ENCODE measurements at places on chromosomes 4 and X.

- DNase-seq: no peak
Measured at GRCh38 chr4:5563856-5564255, 144.5 kb downstream of the EVC2 start.

DNA sequence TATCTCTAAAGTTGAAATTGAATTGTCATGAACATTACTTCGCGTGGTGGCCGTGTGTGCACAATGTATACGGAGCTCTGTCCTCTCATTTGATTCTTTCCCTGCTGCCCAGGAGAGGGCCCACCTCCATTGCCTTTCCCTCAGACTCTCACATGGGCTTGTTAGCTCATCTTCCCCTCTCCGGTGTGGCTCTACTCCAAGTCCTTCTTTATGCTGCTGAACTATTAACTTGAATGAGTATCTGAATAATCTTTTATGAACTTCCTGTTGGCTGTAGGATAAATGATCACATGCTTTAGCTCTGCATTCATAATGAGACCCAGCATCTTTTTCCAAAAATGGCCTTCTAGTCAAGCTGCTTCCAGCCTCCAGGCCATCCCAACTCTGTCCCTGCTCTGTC lies 68.8 kb upstream of the CLNK start:
- no peak for DNase-seq

GRCh38 chrX:66489339-66489738 lies 149.5 kb downstream of the EDA2R start:
- no peak for DNase-seq

DNA sequence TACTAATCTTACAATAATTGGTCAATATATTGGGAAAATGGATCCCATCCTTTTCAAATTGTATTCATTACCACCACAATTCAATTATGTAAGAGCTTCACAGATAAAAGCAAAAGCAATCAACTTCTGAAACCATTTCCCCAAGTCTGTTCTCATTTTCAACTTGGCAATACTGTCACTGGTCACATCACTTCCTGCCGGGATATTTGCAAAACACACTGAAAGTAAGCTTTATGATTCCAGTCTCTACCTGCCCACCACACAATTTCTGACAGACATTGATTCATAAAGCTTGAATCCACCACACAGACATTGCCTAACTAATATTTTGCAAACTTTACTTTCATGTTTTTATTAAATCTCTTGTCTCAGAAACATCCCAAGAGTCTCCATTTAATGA lies 53.6 kb downstream of the LIN54 start:
- no peak for DNase-seq

GRCh38 chr4:150332961-150333360 lies 249.0 kb upstream of the MAB21L2 start:
- DNase-seq: no peak

- no peak for DNase-seq
Measured at GRCh38 chrX:1094566-1095333, 117.7 kb downstream of the CRLF2 start.

DNA sequence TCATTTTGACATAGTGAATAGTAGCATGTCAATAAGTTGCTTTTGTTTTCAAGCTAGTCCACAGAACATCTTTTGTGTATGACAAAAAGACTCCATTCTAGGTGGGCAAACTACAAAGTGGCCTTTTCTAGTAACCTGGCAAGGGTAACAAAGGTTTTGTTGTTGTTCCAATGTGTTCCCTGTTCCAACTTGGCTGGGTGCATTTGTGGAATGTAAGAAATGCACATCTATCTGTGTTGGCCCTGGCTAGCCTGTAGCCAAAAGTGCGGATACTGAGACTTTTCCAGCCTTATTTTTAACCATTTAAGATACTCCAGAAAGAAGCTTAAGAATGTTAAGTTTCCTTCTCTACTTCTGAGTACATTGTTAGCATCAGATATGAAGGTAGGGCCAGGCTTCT lies 118.7 kb upstream of the CHRDL1 start:
- DNase-seq: peak; percentile 1

GRCh38 chr4:93605163-93605562 lies 223.4 kb upstream of the ATOH1 start:
- DNase-seq: no peak

DNA sequence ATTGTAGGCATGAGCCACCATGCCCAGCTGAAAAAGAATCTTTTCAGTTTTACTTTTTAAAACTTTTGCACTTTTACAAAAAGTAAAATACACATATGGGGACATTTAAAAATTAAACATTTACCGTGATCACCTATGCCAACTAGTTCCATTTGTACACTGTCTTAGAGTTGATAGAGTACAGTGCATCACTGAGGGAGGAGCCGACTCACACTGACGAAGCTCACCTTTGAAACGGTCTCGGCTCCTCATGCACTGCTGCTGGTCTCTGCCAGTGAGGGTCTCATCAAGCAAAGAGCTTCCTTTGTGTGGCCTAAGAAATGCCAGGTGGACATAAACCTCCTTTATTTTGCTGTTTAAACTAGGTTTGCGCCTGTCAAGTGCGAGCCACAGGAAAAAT lies 50.0 kb downstream of the GRK4 start:
- DNase-seq: no peak

DNA sequence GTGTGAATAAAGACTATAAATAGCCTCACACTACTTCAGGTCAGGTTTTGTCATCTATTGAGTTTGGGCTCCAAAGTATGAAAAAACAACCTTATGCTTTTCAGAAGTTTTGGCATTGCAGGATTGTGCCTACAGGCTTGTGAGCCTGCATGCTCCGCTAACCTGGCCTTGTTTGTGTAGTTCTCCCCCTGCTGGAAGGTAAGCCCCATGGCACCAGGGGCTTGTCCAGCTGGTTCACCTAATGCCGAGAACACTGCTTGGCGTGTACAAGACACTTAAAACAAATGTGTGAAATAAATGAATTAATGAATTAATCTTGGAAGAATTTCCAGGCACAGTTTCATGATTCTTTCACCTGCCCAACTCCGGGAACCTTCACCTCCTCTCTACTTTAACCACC lies 1.8 kb upstream of the HSD17B10 start:
- peak; percentile 69 for DNase-seq

- DNase-seq: no peak
Measured at GRCh38 chr4:156830351-156830750, 141.2 kb downstream of the PDGFC start.

DNA sequence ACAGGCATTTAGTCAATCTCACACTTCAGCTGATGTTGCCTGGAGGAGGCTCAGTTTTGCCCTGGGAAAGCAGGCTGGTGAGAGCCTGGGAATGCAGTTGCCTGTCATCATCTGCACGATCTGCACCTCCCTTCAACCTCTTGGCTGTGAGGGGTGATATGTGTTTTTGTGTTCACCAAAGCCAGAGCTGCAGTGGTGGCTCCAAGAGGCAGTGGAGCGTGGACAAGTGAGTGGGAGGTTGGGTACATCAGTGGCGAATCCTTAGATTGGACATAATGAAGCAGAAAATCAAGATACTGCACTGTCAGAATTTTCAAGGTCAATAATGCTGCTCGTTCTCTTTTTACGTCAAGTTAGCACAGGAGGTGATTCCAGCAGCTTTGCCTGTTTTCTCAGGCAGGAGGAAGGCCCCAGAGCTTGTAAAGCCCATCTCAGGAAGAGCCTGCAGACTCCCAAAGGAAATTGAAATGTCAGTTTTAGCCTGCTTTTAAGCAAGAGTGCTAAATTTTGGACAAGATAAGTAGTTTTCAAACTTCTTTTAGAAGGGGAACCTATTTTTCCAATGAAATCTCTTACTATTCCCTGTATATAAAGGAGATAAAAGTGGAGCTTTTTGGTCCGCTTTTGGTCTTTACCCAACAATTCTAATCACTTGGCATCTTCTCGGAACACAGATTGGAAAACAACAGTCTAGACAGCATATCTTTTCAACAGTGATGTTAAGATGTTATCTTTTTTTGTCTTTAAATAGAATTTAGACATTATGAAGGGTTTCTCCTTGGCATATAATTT lies 92.8 kb downstream of the FRAS1 start:
- peak; percentile 88 for DNase-seq

GRCh38 chr4:100581337-100581736 lies 63.5 kb upstream of the EMCN start:
- DNase-seq: no peak

- peak; percentile 42 for DNase-seq
Measured at GRCh38 chrX:154730253-154730891, 20.5 kb downstream of the GAB3 start.

DNA sequence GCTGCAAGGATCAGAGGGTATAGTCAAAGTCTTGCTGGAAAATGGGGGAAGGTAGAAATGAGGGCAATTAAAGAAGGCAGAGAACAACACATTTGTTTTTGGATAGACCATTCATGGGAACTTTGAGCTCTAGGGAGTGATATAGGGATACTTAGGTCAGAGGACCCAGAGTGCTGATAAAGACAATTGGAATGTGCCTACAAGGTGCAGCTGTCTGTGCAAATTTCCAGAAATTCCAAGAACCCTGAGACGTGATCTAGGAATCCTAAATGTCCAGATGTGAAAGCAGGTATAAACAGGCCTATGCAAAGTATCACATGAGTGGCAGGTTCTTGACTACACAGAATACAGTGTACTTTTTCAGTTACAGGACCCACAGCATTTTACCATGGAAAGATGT lies 24.2 kb downstream of the FNIP2 start:
- DNase-seq: no peak

GRCh38 chrX:123854329-123854728 lies 5.5 kb upstream of the XIAP start:
- no peak for DNase-seq

GRCh38 chr4:55765070-55765469 lies 54.5 kb upstream of the EXOC1L start:
- DNase-seq: no peak

DNA sequence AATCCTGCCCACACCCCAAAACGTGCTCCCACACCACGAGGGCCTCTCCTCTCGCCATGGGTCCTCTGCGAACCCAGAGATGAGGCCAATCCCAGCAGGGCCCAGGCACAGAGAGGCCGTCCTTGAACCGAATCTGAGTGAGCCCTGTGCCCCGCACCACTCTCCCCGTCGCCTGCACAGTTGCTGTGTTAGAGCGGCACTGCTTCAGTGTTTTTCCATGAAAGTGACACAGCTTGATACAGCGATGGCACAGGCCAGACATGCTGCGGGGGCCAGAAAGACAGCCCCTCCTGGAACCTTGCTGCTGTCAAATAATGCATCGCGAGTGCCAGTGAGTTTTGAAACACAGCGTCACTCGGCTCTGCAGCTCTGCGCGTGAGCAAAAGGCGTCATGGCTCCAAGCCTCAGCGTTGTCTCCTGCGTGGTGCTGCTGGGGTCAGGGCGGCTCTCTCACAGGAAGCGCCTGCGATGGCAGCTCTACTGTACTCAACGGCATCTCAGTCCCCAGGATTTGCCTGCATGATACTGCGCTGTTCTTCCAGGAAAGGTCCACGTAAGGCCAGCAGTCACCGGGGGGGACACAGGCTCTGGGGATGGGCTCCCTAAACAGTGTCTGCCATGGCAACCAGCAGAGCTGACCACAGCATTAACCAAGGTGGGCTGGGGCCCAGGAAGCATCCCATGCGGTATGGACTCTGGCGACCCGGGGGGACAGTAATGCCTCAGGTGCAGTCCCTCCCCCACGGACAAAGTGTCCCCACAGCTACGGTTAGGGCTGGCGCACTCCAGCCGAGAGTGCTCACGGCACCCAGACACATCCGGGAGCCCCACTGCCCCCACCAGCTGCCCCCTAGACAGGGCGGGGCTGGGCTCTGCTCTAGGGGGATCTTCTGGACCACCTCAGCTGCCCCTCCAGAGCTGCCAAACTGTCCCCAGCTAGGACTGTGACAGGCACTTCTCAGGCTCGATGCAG lies 63.1 kb downstream of the ACOX3 start:
- DNase-seq: no peak

- DNase-seq: no peak
Measured at GRCh38 chrX:44012484-44013096, 39.4 kb upstream of the NDP start.

GRCh38 chrX:74242050-74242449 lies 61.9 kb upstream of the ZCCHC13 start:
- DNase-seq: no peak

DNA sequence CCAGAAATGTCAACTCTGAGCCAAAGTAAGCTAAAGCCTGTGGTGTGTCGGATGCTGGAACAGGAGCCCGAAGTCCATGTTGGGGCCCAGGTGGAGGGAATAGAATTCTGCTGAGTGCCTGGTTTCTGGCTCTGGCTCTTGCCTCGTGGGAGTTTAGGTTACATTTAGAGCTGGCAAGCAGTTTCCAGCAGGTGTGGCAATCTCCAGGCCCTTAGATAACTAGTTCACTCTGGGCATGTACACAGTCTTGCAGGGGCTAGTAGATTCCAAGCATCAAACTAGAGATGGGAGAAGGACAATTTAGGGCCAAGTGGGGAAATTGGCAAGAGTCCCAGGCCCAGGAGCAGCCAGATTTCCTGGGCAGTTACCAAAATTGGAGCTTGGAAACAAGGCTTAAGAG lies 56.3 kb upstream of the STOX2 start:
- DNase-seq: no peak

GRCh38 chrX:11755724-11756123 lies 2.3 kb upstream of the MSL3 start:
- DNase-seq: no peak

- DNase-seq: no peak
Measured at GRCh38 chr4:8150152-8151090, 8.2 kb downstream of the ABLIM2 start.

DNA sequence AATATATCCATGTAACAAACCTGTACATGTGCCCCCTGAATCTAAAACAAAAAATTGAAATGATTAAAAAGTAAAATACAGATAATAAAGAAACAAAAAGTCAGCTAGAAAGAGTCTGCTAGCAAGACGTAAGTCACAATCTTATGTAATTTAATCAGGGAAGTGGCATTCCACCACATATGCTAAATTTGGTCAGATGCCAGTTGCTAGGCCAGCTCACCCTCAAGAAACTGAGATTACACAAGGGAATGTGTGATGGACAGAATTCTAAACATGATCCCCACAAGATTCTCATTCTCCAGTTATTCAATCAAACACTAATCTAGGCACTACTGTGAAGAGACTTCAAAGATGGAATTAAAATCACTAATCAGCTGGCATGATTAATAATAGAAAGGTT lies 689.3 kb downstream of the CENPC start:
- no peak for DNase-seq

GRCh38 chr4:168860827-168861226 lies 149.2 kb downstream of the CBR4 start:
- no peak for DNase-seq

- no peak for DNase-seq
Measured at GRCh38 chr4:181825564-181825963, 417.6 kb upstream of the TENM3 start.

Measured in eye (tissue), 1 donor.